Activated T-cell treated with anti-CD3 and anti-CD28 coated beads, Interleukin-2, amount 50 U/mL, for 1 hour (primary cell): ENCODE measurements at places on chromosomes 2 and 18.

DNA sequence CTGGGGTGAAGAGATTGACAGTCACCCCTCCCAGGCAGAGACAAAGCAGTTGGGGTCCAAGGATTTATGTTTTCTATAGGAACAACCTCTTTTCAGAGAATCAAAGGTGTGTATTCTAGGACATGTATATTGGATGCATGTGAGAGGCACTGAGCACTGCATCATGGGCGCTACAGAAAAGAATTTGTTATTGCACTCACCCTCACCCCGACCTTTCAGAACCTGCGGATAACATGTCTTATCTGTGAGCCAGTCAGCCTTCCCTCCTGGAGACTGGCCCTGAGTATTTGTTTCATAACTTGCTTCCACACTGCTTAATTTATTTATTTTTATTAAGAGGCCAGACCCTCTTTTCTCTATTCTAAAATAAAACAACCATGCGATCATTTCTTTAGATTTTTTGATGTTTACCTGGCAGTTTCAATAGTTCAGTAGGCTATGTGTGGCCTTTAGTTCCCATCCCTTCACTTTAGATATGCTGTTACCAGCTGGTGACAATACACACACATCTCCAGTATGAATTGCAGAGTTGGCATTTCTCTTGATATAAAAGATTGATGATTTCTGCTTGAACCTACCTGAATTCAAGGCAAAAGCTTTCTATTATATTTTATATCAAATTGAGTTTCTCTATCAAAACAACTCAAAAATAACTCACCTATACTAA, 29.8 kb downstream of the FABP1 start:
- no peak for DNase-seq

DNA sequence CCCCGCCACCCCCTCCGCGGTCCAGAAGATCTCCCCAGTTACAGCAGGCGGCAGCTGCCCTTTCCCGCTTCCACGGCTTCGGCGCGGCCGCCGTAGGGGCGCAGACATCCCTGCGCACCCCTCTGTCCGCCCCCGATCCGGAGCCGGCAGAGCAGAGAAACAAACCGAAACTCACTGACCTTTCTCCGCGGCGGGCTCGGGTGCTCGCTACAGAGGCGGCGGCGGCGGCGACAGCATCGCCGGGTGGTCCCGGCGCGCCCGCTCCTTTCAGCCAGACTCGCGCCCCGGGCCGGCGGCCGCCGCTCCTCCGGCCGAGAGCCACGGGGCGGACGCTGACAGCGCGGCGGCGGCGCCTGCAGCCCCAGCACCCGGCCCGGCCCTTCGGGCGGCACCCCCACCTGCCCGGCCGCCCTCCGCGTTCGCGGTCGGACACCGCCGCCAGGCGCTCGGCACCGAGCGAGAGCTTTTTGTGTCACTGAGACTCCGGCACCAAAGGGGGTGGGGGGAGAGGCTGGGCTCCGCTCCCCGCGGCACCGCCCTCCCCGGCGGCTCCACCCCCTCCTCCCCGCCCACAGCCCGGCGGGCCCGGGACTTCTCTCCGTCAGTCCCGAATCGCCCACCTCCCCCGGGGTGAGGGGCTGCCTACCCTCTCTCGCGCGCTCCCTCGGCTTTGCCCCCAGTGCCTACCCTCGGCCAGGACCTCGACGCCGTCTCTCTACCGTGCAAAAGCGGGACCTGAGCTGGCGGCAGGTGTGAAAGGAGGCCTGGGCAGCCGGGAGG, 1.4 kb upstream of the RNF152 start:
- peak; percentile 79 for DNase-seq

- no peak for DNase-seq
Measured at GRCh38 chr2:183349091-183349490, 224.8 kb downstream of the NUP35 start.

DNA sequence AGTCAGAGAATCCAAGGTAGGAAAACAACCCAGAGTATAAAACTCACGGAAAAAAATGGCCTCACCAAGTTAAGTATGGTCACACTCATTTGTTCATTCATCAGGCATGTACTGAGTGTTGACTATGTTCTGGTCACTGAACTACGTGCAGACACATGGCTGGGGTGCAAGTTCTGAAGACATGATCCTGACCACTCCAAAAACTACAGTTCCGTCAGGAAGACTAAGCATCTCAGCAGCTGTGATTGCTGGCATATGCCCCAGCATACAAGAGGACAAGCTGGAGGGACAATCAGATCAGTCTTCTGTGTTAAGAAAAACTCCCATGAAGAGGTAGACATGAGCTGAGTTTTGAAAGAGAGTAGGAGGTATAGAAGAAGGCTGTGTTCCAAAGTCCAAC, 72.8 kb downstream of the TCF4 start:
- DNase-seq, result no peak

- DNase-seq, result no peak
Measured at GRCh38 chr2:220424561-220424960, 797.1 kb downstream of the SLC4A3 start.

GRCh38 chr2:161374446-161374845, 41.7 kb upstream of the TBR1 start:
- DNase-seq, result no peak

DNA sequence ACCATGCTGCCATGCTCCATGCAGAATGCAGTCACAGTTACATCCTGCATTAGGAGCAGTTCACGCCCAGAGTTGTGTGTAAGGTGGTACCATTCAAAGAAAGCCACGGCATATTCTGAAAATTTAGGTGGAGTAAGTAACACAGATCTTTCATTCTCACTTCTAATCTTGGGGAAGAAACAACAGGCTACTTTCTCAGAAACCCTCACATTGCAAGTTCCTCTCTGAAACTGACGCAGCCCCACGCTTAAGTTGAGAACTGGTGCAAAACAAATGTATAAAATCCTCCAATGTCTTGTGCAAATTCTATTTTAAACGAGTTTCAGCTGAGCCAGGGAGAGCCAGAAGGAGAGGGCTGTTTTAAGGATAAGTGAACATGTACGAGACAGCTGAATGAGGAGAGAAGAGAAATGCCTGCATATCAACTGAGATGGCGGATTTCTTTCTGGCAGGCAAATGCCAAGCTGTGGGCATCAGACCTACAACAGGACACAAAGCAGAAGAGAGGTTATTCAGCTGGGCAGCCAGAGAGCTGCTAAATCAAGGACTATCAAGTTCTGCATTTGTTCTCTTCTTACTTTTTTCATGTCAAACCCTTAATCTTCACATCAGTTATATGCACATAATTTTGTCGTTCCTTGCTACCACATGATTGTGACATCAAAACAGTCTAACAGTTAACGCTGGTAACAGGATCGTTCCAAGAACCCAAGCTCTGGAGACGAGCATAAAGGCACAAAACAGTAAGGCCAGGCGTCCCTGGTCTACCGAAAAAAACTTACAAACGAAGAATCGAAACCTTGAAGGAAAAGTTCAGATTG, 6.4 kb downstream of the ARL4C start:
- no peak for DNase-seq

DNA sequence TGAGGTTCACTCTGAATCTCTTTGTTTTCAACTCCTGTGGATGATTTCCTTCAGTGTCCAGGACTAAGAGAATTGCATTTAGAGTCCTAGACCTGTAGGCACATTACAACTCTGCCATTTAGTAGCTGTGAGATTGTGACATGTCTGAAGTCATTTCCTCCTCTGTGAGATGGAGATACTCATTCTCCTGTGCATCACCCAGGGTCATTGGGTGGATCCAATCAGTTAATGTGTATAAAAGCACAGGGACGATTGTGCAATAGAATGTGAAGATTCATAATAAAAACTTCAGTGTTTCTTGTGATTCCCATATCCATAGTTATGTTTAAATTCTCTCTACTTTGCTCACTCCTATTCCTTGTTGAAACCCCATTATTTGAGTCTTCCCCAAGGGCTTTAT, 113.6 kb downstream of the DIS3L2 start:
- DNase-seq, result no peak

DNA sequence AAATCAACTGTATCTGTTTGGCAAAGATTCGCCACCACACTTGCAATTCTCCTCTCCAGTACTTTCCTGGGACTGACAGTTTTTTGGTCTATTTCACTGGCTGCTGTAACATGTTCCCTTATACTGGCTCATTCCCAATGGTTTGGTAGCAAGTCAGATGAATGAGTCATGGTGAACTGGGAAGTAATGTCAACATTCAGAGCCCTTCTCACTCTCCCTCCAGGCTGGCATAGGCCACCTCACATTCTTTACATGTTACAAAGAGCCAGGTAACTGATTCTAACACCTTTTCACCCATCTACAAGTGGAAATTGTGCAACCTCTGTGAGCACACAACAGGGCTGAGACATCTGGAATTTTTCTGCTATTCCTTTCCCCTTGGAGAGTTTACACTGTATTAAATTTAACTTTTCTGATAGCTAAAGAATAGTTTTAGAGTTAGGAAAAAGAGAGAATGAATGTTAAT, 111.3 kb upstream of the TLK1 start:
- no peak for DNase-seq

DNA sequence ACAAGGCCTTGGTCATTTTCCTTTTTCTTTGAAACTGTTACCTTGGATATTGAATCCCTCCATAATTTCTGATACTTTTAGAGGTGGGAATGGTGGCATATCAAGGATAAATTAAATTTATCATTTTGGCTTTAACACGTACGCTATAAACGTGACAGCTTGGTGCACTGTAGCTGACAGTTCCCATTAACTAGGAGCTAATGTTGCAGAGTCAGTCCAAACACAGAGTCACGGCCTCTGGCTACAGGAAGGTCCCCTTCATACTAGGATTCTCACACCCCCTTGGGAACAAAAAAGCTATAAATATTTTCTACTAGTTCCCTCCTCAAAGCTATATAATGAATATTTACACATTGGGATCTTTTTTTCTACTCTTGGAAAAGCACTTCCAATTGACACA, 17.7 kb upstream of the ERBB4 start:
- DNase-seq, result no peak

- no peak for DNase-seq
Measured at GRCh38 chr2:629961-630360, 47.2 kb downstream of the TMEM18 start.

DNA sequence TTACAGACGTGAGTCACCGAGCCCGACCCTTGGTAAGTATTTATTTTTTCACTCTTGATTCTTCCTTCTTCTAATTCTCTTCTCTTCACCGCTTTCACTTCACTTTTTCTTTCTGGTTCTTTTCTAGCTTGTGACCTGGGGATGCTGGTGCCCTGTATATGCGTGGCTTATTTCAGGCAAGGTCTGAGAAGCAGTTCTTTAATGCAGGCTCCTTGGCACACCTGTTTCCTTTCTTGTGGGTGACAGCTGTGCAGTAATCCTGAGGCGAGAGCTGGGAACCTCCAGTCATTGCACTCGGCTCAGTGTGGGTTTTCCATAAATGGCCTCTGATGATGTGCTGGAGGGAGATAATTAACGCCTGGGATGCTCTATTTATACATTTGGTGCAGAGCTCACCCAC, 193.8 kb downstream of the TSN start:
- DNase-seq, result no peak

DNA sequence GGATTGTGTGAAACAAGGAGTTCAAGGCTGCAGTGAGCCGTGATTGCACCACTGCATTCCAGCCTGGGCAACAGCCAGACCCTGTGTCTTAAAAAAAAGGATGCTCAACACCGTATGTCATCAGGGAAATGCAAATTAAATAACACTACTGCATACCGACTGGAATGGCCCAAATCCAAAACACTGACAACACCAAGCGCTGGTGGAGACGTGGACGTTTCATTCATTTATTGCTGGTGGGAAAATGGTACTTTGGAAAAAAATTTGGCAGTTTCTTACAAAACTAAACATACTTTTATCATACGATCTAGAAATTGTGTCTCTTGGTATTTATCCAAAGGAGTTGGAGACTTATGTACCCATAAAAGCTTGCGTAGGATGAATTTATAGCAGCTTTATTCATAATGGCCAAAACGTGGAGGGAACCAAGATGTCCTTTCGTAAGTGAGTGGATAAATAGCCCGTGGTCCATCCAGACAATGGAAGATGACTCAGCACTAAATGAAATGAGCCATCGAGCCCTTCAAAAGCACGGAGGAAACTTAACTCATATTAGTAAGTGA, 24.2 kb downstream of the NEU4 start:
- DNase-seq, result no peak

- no peak for DNase-seq
Measured at GRCh38 chr2:2575870-2576386, 244.9 kb upstream of the MYT1L start.

GRCh38 chr2:160646684-160647444, 153.3 kb upstream of the RBMS1 start:
- no peak for DNase-seq

DNA sequence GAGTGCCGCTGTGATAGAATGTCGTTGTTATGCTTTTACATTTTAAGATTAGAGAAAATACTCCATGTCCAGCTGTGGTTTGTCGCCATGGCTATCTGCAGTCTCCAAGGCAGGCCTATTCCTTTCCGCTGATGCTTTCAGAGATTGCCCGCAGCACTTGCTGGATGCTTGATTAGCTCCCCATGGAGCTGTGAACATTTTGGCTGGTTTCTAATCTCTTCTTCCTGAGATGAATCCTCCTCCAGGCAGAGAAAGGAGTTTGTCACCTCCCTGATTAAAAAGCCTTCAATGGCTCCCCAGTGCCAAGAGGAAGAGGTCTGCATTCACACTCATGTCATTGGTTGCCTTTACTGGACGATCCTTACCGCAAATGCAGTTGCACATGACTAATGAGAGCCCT, 32.6 kb upstream of the LPIN1 start:
- DNase-seq, result no peak

DNA sequence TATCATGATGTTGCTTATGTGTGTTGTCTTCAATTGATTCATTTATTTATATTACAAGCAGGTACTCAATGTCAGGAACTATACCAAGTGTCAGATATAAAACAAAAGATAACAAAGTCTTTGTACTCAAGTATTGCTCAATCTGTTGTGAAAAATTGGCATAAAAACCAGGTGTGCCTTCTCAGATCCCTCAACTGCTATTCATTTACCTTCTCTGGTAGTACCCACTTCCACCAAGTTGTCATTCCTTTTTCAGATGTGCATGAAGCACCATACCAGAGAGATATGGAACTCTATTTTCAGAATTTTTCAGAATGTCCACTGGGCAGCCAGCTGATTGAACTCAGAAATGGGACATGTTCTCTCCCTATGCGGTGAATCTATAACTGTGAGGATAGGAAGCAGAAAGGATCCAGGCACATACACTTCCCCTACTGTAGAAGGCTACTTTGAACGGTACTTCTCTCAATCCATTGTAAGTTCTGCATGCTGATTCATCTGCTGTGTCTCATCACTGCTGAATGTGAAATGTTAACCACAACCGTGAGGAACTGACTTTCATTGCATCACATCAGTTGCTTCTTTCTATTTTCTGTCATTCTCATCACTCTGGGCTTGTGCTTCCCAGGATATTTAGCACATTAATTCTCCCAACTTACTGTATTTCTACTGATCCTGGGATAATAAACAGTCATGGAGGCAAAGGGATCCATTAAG, 1621.3 kb downstream of the SUCLG1 start:
- DNase-seq, result no peak

- DNase-seq, result no peak
Measured at GRCh38 chr2:36963106-36963505, 3.2 kb downstream of the STRN start.

GRCh38 chr2:218071218-218071937, 2.3 kb downstream of the RUFY4 start:
- DNase-seq, result no peak
